ENCODE measurements at places on chromosomes 12 and 14.

GRCh38 chr12:57127726-57128518 is at the start of gene LRP1:
LRP1 (plus strand) TSS chr12:57128483; CDS start chr12:57128965, 482 bp downstream.
- DNase-seq = peak; percentile 75

GRCh38 chr12:25123126-25123525 is 71.8 kb downstream of the DNAI7 start:
- DNase-seq = no peak

- no peak for DNase-seq
These were observed 425.0 kb upstream of the SOX5 start for GRCh38 chr12:24374452-24374851.

GRCh38 chr14:50260511-50260910 is 29.1 kb upstream of the SOS2 start:
- no peak for DNase-seq

DNA sequence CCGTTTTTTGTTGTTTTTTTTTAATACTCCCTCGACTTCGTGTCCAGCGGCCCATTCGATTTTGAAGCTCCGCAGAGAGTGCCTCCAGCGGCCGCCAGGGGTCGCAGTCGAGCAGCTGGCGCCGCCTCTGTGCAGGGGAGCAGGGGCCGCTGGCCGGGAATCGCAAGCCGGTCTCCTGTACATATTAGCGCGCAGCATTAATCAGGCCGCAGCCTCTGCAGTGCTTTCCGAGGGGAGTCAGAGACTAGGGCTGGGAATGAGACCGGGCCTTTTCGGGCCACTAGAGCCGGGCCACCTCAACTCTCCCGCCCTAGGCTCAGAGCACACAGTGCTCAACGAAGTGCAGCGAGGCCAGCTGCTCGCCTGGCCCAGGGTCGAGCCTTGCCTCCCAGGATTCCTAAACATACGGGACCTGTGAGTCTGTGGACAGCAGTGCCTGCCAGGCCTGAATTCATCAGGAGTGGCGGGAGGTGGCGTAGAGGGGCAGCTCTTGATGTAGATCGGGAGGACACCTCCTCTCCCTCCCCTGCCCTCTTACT is 81.8 kb downstream of the EMP1 start:
- peak; percentile 3 for DNase-seq

DNA sequence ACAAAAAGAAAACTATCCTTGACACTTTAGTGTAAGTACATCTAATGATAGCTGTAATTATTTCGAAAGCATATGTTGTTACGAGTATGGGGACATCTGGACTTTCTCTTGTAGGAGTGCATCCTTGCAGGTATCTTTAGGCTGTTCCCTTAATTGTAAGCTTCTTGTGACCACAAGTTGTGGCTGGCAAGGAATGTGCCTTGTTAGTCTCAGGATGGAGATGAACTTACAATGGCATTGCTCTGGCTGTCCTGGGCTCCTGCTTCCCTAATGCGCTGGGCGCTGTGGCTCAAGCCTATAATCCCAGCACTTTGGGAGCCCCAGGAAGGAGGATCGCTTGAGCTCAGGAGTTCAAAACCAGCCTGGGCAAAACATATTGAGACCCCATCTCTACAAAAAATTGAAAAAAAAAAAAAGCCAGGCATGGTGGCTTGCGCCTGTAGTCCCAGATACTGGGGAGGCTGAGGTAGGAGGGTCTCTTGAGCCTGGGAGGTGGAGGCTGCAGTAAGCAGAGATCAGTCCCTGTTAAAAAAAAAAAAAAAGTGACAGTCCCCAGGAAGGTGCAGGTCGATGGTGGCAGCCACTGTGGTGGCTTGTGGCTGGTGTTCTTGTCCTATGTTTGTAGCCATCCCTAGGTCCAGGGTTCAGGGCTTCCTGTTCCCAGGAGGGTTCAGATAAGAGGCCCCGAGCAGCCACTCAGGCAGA is 23.7 kb upstream of the PPP1R13B start:
- no peak for DNase-seq

DNA sequence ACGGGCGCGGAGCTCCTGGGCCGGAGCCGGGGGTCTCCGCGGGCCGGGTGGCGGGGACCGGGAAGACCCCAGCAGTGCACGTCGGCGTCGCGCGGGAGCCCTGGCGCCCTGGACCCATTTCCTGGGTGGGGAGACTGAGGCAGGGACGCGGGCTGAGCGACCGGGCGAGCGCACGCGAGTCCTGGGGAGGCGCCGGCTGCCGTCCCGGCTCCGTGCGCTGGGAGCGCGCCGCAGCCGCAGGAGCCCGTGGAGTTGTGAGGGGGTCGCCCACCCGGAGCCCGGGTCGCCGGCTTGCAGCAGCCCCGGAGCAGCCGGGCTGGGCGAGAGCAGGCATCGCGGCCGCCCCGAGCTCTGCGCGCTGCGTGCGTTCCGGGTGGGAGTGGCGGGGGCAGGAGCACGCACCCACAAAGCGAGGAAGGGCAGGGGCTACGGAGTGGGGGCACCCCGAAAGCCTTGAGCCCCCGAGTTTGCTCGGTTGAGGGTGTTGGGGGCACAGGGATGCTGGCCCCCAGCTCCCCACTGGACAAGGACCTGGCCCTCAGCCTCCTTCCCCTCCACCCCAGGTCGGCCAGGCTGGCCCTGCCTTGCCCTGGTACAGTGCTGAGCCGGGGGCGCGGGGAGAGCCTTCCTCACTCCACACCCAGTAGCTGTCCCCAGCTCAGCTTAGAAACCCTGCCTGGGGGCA is 620 bp downstream of the MMP17 start:
- no peak for DNase-seq

GRCh38 chr14:79967453-79967852 is 243.9 kb downstream of the DIO2 start:
- DNase-seq = no peak

DNA sequence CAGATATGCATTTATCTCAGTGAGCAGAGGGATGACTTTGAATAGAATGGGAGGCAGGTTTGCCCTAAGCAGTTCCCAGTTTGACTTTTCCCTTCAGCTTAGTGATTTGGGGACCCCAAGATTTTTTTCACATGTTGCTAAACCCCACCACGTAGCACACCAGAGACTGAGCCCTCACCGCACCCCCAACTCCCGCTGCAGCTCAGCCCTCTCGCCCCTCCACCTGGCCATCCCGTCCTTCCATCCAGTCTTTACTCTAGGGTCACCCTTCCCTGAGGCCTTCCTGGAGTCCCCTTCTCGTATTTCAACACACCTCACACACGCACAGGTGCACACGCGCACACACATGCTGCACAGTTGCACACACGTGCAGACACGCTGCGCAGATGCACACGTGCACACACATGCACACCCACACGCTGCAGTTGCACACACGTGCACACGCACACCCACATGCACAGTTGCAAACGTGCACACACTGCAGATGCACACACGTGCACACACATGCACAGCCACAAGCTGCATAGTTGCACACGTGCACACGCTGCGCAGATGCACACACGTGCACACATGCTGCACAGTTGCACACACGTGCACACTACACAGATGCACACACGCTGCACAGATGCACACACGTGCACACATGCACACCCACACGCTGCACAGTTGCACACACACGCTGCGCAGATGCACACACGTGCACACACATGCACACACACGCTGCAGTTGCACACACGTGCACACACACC is 30.0 kb downstream of the HSP90AA1 start:
- DNase-seq = no peak

DNA sequence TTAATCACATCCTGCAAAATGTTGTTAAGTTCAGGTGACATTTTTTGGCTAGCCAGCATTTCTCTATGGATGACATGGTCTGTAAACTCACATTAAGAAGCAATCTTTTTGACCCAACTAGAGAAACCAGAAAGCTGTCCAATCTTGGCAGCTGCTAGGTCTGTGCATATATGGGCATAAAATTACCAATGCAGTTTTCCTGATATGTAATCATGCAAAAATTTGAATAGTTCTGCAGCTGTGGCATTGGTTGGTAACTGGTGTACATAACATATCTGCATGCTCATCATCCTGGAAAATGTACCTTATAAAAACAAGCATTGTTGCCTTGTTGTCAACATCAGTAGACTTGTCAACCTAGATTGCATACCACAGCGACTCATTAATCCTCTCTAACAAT is 620.0 kb upstream of the LRFN5 start:
- no peak for DNase-seq

- no peak for DNase-seq
These were observed 176.7 kb downstream of the PTPN11 start for GRCh38 chr12:112595410-112595809.

GRCh38 chr12:110193196-110193595 is 69.0 kb downstream of the IFT81 start:
- no peak for DNase-seq

DNA sequence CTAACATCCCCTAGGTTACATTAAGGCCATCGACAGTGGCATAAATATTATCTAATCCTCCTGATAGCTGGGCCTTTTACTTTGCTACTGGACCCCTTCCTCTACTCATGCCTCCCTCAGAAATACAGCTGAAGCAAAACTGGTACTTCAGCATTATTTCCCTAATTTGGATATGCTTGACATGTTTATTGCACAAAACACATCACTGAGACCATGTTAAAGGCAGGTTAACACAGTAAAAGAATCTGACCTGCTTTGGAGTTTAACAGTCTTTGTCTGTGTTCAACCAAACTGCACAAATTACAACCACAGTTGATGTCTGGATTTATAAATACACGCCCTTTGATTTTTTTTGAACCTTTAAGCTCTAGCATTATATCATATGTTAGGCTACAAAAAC is 156.6 kb downstream of the FOXA1 start:
- DNase-seq = no peak

DNA sequence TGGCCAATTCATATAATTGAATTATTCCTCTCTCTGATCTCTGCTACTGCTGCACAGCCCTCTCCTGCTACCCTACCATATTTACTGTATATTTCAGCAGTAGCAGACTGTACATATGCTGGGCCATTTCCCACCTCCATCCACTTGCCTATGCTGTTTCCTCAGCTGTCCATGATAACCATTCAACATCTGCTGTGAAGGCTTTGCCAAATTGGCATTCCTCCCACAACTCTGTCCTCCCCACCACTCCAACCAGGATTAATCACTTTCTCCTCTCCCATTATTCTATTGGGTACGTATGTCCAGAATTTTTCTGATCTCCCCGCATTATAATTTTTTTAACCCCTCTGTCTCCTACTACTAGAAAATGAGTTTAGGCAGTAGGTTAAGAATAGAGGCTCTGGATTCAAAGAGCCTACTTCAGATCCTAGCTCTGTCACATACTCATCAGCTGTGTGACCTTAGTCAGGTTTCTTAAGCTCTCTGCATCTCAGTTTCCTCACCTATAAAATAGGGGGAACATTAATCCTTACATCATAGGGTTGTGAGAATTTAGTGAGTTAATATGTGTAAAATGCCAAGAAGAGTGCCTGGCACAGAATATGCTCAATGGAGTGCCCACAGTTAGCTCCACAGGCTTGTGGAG is 123.3 kb downstream of the KICS2 start:
- no peak for DNase-seq

DNA sequence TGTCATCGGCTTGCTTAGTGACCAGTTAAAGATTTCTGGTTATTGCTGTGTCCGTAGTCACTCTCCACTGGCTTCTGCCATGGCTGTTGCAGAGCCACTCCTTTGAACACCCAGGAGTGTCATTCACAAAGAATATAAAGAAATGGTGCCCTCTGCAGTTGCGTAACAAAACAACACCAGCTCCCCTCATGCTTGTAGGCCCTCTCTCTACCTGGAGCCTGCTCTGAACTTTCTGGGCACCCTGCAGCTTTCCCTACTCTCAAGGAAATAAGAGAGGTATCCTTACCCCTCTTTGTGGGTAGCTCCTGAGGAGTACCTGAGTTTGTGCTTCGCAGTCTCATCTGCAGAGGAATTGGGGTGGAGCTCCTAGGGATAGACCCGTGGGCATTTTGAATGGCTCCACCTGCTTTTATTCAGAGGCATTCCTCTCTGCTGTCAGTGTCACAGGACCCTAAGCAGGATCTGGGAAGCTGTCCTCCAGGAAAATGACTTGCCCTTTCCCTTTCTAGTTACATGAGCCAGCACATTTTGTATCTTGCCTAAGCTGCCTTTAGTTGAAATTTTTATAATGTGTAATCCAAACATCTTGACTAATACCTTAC is 97.2 kb upstream of the TMEM260 start:
- no peak for DNase-seq

GRCh38 chr14:38205949-38206665 is 1.6 kb upstream of the SSTR1 start:
- no peak for DNase-seq

- DNase-seq = no peak
These were observed at the start of gene SNW1 for GRCh38 chr14:77760381-77761204. SNW1 (minus strand) TSS chr14:77761156; CDS start chr14:77761127, 29 bp downstream.

DNA sequence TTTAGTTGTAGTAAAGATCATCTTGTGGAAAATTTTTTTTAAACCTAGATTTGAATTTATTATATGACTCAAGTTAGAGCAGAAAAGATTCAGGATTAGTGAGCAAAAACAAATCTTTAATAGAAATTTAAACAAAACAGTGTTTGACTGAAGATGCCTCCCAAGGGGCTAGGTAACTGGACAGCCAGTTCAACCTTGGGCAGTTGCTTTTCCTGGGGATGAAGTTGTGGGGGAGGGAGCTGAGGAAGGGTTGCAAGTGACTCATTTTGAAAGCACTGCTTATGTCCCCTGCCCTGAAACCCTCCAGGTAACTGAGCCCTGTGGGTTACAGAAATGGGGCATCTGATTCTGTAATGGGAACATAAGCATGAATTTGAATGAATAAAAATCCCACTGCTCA is 13.1 kb downstream of the CFAP54 start:
- DNase-seq = no peak

- no peak for DNase-seq
These were observed 305.5 kb downstream of the AEBP2 start for GRCh38 chr12:19744705-19745218.

DNA sequence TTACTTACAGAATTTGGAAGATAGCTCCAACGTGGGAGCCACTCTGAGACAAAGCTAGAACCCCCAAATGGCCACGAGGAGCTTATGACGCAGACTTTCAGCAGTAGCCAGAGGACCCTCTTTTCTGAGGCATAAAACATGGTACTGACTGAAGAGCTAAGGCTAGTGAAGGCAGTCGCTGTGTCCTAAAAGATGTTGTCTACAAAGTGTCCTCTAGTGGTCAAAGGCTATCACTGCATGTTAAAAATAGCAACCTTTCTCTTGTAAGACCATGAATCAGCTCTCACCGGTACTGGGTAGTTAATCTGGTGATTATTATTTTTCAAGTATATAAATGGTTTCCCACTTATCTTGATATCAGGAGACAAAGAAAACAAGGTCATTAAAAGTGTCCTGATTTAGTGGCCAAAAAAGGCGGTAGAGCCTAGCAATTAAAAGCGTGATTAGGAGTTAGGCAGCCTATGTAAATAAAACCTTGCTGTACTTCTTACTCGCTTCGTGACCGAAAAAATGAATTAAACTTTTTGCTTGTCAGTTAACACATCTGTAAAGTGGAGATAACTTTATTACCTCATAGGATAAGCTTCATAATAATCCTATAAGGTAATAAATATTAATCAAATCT is 47.0 kb upstream of the LGR5 start:
- DNase-seq = peak; percentile 65

DNA sequence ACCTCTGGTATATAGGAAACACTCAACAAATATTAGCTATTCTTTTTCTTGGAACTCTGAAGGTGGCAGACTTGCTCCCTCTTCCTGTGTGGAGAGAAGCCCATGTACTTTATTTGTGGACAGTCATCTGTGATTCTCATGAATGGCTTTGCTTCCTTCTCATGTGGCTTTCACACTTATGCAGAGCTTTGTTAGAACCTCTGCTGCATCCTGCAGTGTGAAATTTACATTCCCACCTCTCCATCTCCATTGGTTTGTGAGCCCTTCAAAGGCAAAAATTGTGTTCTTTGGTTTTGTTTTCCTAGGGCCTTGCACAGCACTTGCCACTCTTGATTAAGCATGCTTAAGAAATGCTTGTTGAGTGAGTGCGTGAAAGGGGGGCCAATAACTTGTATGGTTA is 51.9 kb downstream of the BICD1 start:
- no peak for DNase-seq

- no peak for DNase-seq
These were observed 16.0 kb upstream of the SPATA7 start for GRCh38 chr14:88369496-88369895.

Measured in NCI-H187 treated with DMSO at 0.1 percent for 48 hours (cell line).